ENCODE measurements at places on chromosomes 7 and 10.

DNA sequence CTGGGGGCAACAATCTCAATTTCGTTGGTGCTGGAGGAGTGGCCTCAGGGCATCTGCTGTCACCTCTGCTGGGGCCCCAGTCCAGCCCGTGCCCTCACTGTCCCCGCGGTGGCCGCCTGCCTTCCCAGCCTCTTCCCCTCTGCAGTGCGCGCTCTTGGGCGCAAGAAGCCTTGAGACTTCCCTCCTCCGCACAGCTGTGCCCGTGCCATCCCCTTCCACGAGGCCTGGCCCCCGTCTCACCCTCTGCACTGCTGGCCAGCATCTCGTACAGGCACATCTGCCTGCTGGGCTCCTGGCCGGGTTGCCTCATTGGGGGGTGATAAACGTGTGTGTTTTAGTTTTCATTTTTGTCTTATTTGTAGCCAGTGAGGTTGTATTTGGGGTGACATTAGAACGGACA, 14.0 kb downstream of the IDI2 start:
- no peak for DNase-seq

DNA sequence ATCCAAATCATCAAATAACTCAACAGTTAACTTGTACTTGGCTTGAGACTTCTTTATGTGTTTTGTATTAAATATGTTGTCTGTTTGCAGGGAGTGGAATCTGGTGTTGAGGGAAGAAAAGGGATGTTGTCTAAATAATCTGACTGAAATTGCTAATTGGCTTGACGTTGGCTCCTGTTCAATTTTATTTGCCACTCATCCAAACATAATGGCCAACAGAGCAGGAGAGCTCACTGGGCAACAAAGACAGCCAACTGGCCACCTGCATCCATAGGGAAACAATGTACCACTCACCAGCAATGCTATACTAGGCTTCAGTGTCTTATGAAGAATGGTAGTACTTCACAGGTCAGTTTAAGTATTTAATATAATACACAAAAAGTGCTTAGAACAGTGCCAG, 80.5 kb downstream of the FAM13C start:
- DNase-seq: no peak

- no peak for DNase-seq
These were observed 216.5 kb downstream of the PLXNA4 start for GRCh38 chr7:132359743-132360142.

GRCh38 chr10:77267703-77268675, 369.6 kb downstream of the KCNMA1 start:
- DNase-seq: no peak

DNA sequence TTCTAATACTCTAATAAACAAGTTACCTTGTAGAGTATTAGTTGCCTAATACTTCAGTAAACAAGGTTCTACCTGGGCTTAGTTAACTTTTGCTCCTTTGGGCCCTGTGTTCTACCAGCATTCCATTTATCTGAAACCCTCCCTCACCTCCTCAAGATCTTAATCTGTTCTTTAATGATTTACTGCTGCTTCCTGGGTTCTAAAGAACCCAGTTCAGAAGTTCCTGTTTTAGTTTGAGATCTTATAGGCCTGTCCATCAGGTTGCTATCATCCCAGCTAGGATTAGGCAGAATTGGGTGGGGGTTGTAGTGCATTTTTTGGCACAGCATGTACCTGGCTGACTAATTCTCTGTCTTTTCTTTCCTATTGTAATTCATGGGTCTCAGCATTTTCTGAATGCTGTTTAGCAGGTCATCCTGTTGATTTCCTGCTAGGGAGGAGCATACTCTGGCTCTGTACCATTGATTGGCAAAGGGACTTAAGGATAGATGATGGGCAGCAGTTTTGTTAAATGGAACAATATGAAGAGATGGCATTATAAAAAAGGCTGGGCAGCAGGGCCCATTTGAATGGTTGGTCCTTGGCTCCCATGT, 53.7 kb upstream of the TMEM248 start:
- no peak for DNase-seq

DNA sequence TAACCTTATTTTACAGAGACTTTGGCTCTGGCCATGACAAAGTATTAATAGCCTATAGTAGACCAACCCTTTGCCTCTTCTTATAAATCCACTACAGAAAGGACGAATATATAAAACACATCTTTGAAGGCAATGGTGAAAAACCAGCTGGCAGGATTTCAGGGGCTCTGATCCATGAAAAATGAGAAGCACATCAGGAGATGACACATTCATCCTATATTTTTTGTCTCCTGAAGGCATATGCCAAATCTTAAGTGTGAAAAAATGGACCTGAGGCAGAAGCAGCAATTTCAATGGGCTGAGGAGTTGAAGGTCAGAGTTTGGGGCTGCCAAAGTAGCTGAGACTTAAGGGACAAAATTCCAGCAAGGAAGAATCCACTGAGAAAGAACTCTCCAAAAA, 14.4 kb downstream of the RNF216 start:
- no peak for DNase-seq

GRCh38 chr7:46494441-46494840, 573.4 kb upstream of the IGFBP3 start:
- no peak for DNase-seq

DNA sequence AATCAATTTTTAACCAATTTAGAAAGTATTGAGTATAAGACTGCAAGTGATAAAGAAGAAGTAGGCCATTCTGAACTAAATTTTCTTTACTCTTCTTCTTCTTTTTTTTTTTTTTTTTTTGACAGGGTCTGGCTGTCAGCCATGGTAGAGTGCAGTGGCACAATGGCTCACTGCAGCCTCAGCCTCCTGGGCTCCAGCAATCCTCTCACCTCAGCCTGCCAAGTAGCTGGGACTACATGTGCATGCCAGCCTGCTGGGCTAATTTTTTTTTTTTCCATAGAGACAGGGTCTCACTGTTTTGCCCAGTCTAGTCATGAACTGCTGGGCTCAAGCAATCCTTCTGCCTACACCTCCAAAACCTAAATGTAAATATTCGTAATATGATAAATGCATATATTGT, 63.2 kb downstream of the DGKB start:
- DNase-seq: no peak

- DNase-seq: no peak
These were observed 99.2 kb upstream of the PDLIM1 start for GRCh38 chr10:95389982-95390381.

GRCh38 chr10:19451937-19452336, 364.3 kb upstream of the PLXDC2 start:
- no peak for DNase-seq

- no peak for DNase-seq
These were observed at the start of gene PRSS1 for GRCh38 chr7:142749218-142749993. Gene PRSS1, plus strand, starts transcription at chr7:142749472. Its CDS starts 13 bp downstream, at chr7:142749485.

DNA sequence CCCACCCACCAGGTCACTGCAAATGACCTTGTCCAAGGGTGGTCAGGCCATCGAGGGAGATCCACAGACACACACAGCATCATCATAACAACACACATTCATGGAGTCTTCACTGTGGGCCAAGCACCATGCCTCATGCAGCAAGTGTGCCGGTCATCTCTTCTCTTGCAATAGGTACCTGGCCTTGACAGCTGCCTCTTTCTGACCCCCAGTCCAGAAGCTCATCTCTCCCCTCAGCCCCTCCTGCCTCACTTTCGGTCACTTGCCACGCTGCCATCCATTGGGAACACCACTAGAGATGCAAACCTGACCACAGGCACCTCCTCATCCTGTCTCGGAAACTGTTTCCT, 75.9 kb downstream of the OAT start:
- no peak for DNase-seq

GRCh38 chr7:1354661-1355567, 104.4 kb downstream of the MICALL2 start:
- no peak for DNase-seq

- DNase-seq: no peak
These were observed 33.7 kb upstream of the GTF2IRD1 start for GRCh38 chr7:74420006-74420405.

GRCh38 chr7:106045586-106045985, 66.5 kb downstream of the SYPL1 start:
- no peak for DNase-seq

- no peak for DNase-seq
These were observed 141.9 kb downstream of the TCF7L2 start for GRCh38 chr10:113091920-113092319.

DNA sequence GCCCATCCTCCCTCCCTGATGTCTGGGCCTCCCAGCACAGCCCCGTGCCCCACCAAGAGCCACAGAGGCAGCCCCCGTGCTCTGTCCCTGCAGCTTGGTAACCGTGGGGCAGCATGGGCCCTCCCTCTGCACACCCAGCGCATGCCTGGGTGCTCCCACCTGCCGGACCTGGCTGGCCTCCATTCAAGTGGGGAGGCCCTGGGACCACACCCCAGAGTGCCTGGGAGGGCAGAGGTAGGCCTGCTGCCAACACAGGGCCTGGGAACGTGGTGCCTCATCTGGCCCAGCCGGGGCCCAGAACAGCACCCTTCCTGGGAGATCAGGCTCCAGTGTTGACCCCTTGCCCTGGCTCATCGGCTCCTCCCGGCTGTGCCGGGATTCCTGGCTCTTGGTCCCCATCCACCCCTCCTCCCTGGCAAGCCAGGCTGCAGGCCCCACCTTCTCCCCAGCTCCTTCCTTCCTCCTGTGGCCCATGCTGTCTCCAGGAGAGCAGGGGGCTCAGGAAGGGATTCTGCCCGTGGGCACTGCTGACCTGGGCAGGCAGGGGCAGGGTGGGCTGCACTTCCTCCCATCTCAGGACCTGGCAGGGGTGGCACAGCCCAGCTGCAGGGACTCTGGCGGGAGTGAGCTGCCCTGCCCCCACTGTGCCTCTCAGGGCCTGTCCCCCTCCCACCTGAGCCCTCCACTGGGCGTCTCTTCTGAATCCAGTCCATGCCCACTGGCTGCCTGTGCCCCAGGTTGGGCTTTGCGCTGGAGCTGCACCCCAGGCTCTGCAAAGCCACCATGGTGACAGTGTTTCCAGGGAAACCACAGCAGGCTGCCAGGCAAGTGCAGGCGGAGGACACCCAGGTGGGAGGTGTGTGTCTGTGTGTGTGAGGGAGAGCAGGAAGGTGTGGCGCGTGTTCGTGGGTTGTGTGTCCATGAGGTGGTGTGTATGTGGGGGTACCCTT, 32.6 kb downstream of the PWWP2B start:
- no peak for DNase-seq

- DNase-seq: no peak
These were observed 35.2 kb downstream of the STK17A start for GRCh38 chr7:43618073-43618472.

- no peak for DNase-seq
These were observed 5.8 kb downstream of the RASGEF1A start for GRCh38 chr10:43260911-43261577.

DNA sequence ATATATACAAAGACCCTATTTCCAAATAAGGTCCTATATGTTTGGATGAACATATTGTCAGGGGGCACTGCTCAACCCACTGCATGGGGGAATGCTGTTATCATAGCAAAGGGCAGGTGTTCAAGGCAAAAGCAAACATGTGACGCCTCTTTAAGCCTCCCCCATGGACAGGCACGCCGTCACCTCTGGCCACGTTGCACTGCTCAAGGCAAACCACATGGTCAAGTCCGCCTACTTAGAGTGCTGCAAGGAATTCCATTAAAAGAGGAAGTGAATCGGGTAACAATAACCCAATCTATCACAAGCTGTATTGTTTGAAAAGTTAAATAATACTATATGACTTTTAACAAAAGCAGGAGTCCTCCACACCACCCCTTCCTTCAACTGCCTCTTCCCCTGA, 8.8 kb upstream of the CALD1 start:
- no peak for DNase-seq

DNA sequence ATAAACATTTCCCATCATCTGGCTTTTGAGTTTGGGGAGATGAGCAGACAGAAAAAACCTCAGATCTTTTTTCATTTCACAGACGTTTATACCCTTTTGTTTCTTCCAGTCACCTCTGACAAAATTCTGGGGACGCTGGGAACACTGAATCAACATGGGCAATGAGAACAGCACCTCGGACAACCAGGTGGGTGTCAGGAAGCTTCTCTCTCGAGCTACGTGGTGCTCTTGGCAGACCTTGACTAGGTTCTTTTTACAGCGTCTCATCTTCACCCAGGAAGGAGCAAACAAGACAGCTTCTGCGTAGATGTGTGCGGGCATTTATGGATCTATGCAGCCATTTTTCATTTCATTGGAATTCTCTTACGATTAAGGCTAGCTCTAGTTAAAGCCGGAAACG, 32.9 kb downstream of the TACC2 start:
- no peak for DNase-seq

- DNase-seq: no peak
These were observed 55.5 kb downstream of the KDM7A start for GRCh38 chr7:140121326-140121725.

- DNase-seq: no peak
These were observed 115.0 kb downstream of the FAM107B start for GRCh38 chr10:14659626-14660196.

GRCh38 chr10:111360260-111360925, 283.6 kb downstream of the ADRA2A start:
- DNase-seq: no peak

DNA sequence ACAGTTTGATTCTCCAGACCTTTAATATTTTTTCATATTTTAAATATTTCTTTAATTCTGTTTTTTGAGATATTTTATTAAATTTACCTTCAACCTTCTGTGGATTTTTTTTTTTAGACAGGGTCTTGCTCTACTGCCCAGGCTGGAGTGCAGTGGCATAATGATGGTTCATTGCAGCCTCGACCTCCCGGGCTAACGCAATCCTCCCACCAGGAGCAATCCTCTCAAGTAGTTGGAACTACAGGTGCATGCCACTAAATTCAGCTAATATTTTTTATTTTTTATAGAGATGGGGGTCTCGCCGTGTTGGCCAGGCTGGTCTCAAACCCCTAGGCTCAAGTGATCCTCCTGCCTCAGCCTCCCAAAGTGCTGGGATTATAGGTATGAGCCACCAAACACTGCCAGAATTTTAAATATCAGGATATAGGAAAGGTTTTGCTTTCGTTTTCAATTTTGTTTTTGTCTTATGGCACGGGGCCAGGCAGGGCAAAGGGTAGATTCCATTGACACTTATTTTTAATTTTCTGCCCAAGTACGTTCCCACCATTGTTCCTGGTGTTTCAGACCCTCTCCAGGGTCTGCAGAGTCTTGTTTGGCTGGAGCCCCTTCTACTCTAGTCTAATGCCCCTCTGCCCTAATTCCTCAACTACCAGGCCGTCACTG, 1.2 kb downstream of the TACC2 start:
- DNase-seq: no peak

- DNase-seq: no peak
These were observed 346.9 kb downstream of the RNLS start for GRCh38 chr10:88236121-88236743.

- no peak for DNase-seq
These were observed 5.6 kb downstream of the GIMAP1 start for GRCh38 chr7:150721970-150722373.

Data from naive thymus-derived CD8-positive, alpha-beta T cell (primary cell).